Activated T-cell treated with anti-CD3 and anti-CD28 coated beads, Interleukin-2, amount 50 U/mL, for 72 hours (primary cell): ENCODE measurements at places on chromosomes 11 and 22. TPM values are rescaled to one million over a fixed set of nuclear protein-coding genes. Genes with fewer than 3 reads are reported as not detected.

DNA sequence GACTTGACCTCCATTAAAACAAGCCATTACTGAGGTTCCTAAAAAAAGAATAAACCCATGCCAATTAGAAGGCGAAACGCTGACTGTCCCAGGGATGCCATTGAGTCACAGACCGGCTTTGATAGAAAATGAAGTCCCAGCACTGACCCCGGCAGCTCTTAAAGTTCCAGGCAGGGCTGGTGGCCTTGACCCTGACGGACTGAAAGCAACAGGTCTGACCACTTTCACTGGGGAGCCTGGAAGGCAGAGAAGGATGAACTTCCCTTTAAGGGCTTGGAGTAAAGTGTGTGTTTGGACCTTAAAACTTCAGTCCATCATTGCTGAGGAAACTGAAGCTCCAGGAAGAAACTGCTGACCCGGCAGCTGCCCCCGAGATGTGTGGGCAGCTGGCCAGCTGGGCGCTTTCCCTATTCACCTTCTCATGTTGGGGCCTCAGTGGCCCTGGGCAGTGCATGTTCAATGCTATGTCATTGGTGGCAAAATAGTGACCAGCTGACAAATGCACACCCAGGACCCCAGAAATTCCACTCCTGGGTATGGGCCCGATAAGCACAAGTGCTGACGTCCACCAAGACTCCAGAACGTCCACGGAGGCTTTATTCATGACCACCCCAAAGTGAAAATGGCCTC, 18.9 kb upstream of the EFCAB6 start:
- H3K27me3 ChIP-seq, result no peaks in the 10 kb centered on the region
- H3K27ac ChIP-seq, result no peak overlapping the region
- DNase-seq, result no peak
- no peaks in the 10 kb centered on the region for H3K4me1 ChIP-seq
- no peak overlapping the region for H3K4me3 ChIP-seq

DNA sequence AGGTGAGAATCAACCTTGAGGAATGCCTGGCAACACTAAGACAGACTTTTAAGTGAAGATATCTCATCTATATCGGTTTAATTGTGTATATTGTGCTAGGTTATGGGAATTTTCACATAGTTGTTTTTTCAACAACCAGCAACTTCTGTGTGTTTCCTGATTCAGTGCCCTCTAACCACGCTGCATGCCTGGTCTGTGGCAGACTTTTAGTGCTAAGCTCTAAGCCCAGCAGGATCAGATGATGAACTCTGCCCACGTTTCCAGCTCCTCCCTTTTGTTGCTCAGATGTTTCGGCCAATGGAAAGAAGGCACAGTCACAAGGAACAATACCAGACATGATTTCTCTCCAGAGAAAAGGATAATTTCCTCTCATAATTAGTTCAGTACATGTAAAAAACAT, 1.4 kb upstream of the VWA5A start:
- H3K36me3 ChIP-seq, result peaks cover 2% of the 10 kb centered on the region
- H3K27me3 ChIP-seq, result peaks cover 5% of the 10 kb centered on the region
- peaks cover 19% of the 10 kb centered on the region for H3K4me1 ChIP-seq
- DNase-seq, result no peak
- no peak overlapping the region for H3K4me3 ChIP-seq

GRCh38 chr22:35663371-35663770, 15.1 kb downstream of the APOL6 start:
- H3K4me1 ChIP-seq, result peaks cover 46% of the 10 kb centered on the region
- peaks cover 50% of the 10 kb centered on the region for H3K36me3 ChIP-seq
- H3K27ac ChIP-seq, result peak overlapping the region; percentile 90
- H3K4me3 ChIP-seq, result no peak overlapping the region
- no peaks in the 10 kb centered on the region for H3K27me3 ChIP-seq

DNA sequence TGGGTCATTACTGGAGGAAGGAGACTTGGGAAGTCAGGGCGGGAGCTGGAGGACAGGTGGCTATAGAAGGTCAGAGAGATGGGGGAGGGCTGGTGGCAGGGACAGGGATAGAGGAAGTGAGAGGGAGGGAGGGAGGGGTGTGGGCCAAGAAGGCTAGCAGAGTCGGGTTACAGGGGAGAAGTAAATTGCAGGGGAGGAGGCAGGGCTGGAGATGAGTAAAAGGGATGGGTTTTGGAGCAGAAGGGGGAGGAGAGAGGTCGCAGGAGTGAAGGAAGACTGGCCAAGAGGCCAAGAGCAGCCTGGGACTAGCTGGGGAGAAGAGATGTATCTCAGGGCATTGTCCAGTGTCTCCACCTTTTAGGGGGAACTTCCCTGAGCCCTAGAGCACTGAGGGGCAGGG, 33.0 kb downstream of the LRRC10B start:
- no peak overlapping the region for H3K27ac ChIP-seq
- no peak overlapping the region for H3K4me3 ChIP-seq
- H3K27me3 ChIP-seq, result peaks cover 23% of the 10 kb centered on the region
- no peak for DNase-seq

DNA sequence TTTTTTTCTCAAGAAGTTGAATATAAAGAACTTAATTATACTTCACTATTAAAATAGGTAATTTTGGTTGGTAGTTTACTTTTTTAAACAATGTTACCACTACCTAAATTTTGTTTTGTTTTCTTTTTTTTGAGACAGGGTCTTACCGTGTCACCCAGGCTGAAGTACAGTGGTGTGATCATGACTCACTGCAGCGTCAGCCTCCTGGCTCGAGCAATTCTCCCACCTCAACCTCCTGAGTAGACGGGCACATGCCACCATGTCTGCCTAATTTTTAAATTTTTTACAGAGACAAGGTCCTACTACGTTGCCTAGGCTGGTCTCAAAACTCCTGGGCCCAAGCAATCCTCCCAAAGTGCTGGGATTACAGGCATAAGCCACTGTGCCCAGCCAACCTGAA, 17.6 kb downstream of the SPCS2 start:
- H3K27ac ChIP-seq, result no peak overlapping the region
- DNase-seq, result no peak
- peaks cover 16% of the 10 kb centered on the region for H3K4me1 ChIP-seq
- H3K36me3 ChIP-seq, result peaks cover 16% of the 10 kb centered on the region
- H3K4me3 ChIP-seq, result no peak overlapping the region

- no peak overlapping the region for H3K4me3 ChIP-seq
- H3K4me1 ChIP-seq, result peaks cover 6% of the 10 kb centered on the region
- H3K27me3 ChIP-seq, result peaks cover 14% of the 10 kb centered on the region
- no peaks in the 10 kb centered on the region for H3K36me3 ChIP-seq
- H3K27ac ChIP-seq, result no peak overlapping the region
- DNase-seq, result peak; percentile 27
These were observed 340.0 kb downstream of the SHANK2 start for GRCh38 chr11:70912226-70912840.

FAM227A gene
- total RNA-seq, result 0.28 TPM

DNA sequence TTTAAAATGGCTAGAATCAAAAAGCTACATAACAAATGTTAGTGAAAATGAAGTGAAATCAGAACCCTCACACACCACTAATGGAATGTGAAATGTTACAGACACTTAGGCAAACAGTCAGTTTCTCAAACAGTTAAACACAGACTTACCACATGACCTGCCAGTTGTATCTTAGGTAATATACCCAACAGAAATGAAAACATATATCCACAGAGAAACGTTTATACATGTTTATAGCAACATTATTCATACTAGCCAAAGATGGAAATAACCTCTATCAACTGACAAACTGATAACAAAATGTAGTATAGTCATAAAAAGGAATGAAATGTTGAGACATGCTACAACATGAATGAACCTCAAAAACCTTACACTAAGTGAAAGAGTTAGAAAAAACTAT, 131.5 kb upstream of the TRPC6 start:
- no peaks in the 10 kb centered on the region for H3K4me1 ChIP-seq
- H3K27me3 ChIP-seq, result no peaks in the 10 kb centered on the region
- no peaks in the 10 kb centered on the region for H3K36me3 ChIP-seq
- no peak for DNase-seq
- no peak overlapping the region for H3K4me3 ChIP-seq
- H3K27ac ChIP-seq, result no peak overlapping the region

DNA sequence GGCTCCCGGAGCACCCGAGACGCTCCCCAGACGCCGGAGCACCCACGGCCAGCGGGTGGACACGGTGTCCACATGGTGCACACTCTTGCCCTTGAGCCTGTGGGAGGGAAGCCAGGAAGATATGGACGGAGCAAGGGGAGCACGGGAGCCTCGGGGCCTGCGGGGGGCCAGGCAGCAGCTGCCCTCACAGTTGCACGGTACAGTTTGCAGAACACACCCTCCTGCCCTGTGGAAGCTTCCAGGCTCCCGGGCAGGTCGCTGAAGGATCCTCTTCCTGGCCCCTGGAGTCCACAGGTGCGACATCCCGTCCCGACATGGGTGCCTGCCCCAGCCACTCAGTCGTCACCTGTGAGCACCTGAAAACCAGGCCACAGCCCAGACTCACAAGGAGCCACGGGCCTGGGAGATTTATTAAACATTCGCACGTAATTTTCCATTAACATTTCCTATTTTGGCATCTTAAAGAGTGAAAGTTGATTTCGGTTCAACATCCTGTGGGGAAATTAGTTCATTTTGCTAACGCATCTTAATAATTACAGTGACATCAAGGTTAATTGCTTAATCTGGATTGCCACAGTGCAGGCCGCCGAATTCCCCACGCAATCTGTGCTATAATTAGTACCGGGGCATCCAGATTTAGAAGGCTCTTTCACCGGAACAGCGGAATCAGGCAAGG, 253.3 kb downstream of the BRD1 start:
- no peak for DNase-seq
- no peaks in the 10 kb centered on the region for H3K27me3 ChIP-seq
- H3K4me1 ChIP-seq, result peaks cover 8% of the 10 kb centered on the region
- H3K36me3 ChIP-seq, result no peaks in the 10 kb centered on the region
- no peak overlapping the region for H3K4me3 ChIP-seq

DNA sequence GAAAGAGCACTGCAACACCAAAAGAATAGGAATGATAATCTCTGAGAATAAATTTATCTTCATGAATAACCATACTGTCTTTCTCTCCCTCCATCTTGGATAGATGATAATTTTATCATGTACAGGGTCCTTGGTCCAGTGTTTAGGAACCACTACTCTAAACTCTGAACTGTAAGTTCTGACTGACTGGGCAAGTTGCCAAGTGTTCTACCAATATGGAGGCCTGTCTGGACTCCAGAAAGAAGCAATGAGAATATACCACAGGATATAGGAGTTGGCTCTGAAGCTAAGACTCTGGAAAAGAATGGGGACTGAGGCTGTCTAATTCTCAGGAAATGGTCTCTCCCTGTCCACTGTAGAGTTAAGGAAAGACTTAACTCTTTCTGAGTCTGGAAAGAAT, 1.5 kb downstream of the FHIP1B start:
- H3K36me3 ChIP-seq, result peaks cover 4% of the 10 kb centered on the region
- H3K27me3 ChIP-seq, result no peaks in the 10 kb centered on the region
- H3K4me1 ChIP-seq, result peaks cover 49% of the 10 kb centered on the region
- H3K4me3 ChIP-seq, result peak overlapping the region; percentile 70
- DNase-seq, result no peak

KRTAP5-1 gene
- not detected for total RNA-seq

GRCh38 chr11:4684631-4685285, 12.9 kb downstream of the OR51E2 start:
- H3K4me1 ChIP-seq, result no peaks in the 10 kb centered on the region
- H3K27me3 ChIP-seq, result no peaks in the 10 kb centered on the region
- no peaks in the 10 kb centered on the region for H3K36me3 ChIP-seq

DNA sequence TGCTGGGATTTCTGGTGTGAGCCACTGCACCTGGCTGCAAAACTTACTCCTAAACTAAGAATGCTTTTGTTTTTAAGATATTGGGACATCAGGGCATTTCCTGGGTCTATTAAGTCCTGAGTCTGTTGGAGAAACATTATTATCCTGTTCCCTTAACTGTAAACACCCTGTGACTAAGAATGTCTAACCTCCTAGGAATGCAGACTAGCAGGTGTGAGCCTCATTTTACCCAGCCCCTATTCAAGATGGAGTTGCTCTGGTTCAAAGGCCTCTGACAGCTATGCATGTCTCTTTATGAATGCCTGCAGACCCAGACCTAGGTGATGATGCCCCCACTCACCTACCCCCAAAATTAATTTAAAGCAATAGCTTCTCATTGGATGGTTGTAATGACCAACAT, 46.2 kb downstream of the DEPDC5 start:
- H3K27me3 ChIP-seq, result no peaks in the 10 kb centered on the region
- DNase-seq, result no peak

- H3K27ac ChIP-seq, result no peak overlapping the region
- no peak for DNase-seq
- no peaks in the 10 kb centered on the region for H3K27me3 ChIP-seq
- H3K4me1 ChIP-seq, result no peaks in the 10 kb centered on the region
- H3K36me3 ChIP-seq, result no peaks in the 10 kb centered on the region
- no peak overlapping the region for H3K4me3 ChIP-seq
These were observed 899.6 kb downstream of the OPCML start for GRCh38 chr11:132632641-132633124.

- no peak overlapping the region for H3K4me3 ChIP-seq
- DNase-seq, result no peak
- no peak overlapping the region for H3K27ac ChIP-seq
- no peaks in the 10 kb centered on the region for H3K27me3 ChIP-seq
- H3K4me1 ChIP-seq, result no peaks in the 10 kb centered on the region
- H3K36me3 ChIP-seq, result no peaks in the 10 kb centered on the region
These were observed 31.6 kb downstream of the ACER3 start for GRCh38 chr11:76892306-76892705.

DNA sequence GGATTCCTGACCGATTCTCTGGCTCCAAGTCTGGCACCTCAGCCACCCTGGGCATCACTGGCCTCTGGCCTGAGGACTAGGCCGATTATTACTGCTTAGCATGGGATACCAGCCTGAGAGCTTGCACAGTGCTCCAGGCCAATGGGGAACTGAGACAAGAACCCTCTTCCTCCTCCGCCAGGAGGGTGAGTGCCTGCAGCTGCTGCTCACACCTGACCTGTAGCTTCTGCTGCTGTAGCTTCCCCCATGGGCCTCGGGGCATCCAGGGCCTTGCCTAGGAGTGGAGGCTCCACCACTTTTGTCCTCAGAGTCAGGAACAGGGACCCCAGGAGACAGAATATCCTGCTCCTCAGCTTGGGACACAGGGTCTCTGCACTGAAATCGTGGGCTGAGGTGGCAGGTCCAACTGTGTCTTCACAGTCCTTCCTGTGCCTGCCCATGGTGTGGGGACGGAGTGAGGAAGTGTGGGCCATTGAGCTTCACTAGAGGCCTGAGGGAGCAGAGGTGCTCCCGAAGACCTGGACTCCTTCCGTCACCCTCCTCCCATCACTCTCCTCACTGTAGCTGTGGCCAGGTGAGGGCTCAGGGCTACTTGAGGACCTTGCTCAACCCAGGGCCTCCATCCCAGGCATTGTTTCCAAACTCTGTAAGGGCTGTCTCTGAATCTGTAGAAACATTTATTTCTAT, 103.8 kb downstream of the ZNF280B start:
- peaks cover 16% of the 10 kb centered on the region for H3K27me3 ChIP-seq
- no peaks in the 10 kb centered on the region for H3K36me3 ChIP-seq

PHF21B gene
- total RNA-seq, result 0.72 TPM

MPZL3 gene
- 76.3 TPM for total RNA-seq
